WTC11 (cell line): ENCODE measurements at places on chromosomes 1 and 21.
A peak's percentile ranks its signal among the peaks of the same experiment; 100 is the strongest.

DNA sequence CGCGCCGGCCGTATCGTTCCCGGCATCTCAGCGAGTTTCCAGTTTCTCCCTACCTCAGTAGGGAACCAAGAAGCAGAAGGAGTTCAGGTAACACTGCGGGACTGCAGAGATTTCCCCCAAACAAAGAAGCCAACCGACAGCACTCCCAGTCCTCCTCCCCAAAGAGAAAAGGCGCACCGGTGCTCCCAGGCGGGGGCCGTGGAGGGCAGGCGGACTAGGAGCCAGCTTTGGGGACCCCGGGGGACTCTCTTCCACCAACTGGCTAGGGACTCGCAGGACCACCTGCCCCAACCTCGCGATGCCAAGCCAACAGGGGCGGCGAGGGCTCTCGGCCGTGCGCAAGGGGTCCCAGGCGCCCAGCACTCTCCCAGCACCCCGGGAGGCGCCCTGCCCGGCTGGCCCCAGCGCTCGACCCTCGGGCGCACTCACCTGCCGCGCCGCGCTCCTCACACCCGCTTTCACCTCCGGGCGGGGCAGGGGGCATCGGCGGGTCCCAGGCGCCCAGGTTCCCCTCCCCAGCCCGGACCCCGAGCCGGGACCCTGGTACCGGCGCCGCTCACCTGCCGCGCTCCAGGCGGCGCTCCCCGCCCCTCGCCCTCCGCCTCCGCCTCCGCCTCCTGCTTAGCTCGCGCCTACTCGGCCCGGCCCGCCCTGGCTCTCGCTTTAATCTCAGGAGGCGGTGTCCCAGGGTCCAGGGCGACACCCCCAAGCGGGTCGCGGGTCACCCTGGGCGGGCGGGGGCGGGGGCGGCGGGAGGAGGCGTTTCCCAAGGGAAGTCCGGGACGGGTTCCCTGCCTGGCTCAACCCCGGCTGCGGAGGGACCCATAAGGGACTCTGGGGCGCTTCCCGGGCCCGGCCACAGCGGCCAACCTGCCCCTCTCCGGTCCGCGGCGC lies at the start of gene TMPRSS2:
Gene TMPRSS2 (minus strand): TSS at position 638 of the 894 bp plus-strand sequence. CDS start 10,025 bp downstream, outside the sequence.
- peak; percentile 60 for DNase-seq

DNA sequence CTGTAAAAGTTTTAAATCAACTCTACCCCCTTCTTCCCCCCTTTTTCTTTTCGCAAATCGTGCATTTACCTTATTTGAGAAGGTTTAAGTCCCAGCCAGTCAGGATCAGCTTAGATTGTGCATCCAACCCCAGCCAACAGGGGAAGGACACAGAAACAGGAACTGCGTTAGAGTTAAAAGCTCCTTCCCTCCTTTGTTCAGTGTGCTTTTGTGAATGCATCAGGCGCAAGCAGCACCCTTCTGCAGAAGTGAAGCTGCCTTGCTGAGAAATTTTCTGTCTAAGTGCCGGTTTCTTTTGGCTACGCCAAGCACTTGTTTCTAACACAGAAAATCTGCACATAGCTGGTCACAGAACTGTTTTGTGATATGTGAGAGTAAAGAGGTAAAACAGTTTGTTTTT lies 56.2 kb upstream of the PRRC2C start:
- DNase-seq: no peak

DNA sequence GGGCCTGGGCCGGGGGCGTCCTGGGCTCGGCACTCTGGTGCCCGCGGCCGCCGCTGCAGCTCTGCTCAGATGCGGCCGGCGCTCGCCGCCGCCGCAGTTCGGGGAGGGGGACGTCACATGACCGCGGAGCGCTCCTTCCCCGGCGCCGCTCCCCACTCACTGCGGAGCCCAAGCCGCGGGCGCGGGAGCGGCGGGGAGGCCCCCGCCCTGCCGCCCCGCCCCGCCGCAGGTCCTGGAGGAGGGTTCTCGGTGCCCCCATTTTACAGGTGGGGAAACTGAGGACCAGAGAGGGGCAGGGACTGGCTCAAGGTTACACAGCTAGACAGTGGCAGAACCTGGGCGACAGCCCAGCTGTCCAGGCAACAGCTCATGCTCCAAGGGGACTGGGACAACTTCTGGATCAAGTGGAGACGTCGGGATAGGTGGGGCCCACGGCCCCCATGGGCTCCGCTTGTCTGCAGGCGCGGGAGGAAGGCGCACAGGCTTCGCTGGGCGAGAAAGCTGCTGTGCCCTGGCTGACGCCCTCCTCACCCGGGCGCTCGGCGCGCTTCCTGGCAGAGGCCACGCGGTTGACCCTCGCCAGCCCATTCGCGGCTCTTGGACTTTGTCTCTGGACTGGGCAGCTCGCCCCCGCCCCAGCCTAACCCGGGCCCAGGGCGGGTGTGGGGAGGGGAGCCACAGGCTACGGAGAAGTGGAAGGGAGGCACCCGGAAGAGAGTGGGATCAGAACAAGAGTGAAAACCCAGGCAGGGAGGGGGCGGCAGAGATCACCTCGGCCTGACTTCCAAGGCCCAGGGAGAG lies at the start of gene RAP1GAP:
Gene RAP1GAP (minus strand): TSS at position 100 of the 801 bp plus-strand sequence. CDS start 49,325 bp downstream, outside the sequence.
- DNase-seq: peak; percentile 57

DNA sequence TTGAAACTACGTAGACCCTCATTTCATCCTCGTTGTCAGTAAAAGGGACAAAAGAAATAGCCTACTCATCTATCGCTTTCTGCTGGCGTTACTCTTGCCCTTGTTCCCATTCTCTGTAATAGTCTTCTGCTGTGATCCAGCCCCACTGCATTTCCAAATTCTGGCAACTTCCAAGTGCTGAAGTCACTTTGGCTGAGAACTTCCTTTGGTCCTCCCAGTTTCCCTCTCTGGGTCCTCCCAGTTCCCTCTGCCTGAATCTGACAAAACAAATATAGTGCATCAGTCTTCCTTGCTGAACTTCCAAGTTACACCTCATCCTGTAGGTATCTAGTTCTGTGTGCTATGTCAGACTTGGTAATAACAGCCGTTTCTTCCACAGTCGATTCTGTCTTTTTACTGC lies 47.0 kb upstream of the PLA2G4A start:
- DNase-seq: no peak

DNA sequence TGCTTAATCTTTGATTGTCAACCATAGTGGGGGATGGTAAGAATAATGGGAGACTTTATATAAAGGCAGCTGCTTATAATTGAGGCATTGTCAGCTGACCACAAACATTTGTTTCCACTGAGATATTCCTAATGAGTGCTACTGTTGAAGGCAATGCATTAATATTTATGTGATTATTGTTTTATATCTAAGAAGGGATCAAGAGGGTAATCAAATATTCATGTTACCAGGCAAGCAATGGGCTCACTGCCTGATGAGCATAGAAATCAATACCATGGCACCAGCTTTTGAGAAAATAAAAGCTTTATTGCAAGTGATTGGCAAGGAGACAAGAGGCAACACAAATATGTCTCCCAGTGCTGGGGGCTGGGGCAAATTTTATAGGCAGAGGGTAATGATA lies 706.7 kb upstream of the ADAMTS5 start:
- no peak for DNase-seq

DNA sequence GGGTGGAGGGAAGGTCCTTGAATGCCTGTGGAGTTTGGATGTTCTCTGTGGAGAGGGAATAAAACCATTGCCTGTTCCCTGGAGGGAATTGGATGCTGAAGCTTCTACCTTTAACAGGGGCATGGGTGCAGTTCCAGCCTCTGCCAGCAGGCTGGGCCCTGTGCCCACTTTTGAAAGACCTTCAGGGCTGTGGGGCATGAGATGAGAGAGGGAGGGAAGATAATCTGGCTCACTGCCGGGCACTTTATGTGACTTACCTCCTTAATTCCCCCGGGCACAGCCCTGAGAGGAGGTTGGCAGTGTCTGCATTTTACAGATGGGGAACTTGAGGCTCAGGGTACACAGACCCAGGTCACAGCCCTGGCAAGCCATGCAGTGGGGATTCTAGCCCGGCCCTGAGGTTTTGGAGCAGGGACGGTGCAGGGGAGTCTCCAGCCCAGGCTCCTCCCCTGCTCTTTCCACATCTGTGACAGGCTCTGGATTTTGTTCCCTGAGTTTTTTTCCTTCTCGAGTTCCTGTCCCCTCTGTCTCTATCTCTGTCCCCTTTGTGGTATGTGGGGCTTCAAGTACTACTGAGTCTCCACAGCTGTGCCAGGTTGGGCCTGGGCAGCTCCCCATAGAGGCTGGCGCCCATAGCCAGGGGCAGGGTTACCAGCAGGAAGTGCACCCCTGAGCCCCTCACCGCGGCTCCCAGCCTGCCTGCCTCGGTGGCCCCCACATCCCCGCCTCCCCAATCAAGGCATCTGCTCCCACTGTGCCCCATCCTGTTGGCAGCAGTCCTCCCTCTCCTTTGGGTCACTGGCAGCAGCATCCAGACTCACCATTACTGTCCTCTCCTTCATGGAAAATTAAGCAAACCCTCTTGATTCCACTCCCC lies 14.0 kb upstream of the THEMIS2 start:
- DNase-seq: peak; percentile 93

GRCh38 chr1:3292868-3293562 lies 161.4 kb upstream of the ARHGEF16 start:
- no peak for DNase-seq

- no peak for DNase-seq
Observed at GRCh38 chr21:44043613-44044012, 31.5 kb downstream of the TRAPPC10 start.

- no peak for DNase-seq
Observed at GRCh38 chr1:174643206-174643605, 195.4 kb downstream of the GPR52 start.

DNA sequence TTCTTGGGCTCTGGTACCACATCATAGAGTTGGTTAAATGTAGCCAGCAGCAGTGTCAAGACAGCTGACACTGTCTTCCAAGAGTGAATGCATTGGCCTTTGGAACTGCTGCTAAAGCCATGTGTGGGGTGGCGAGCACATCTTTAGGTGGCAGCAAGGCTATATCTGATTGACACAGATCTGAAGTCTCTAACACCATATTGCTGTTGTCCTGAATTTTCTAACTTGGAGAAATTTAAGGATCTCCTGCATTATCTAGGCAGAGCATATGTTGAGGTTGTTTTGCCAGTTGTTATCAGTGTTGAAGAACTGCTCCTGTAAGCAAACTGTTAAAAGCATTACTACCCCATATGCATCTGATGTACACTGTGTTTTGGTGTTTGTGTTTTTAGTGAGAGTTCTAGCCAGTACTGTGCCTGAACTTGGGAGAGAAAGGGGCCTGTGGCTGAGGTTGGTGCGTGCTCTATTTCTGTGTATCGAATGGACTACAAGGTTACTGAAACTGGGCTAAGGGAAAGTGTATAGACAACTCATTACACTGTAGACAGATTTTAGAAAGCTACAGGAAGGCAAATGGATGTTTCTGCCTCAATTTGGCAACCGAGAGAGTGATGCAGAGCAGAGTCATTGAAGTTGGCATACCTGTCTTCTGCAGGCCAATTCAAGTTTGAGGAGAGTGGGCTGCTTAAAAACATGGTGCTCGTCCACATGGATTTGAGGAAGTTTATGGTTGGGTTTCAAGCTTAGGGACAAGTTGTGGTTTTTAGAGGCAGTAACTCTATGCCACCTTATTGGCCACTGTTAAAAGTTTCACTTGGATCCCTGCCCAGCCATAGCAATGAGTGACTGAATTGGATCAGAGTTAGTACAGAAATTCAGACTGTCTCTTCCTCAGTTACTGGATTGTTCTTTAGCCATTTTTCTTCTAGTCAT lies 16.9 kb downstream of the DYRK3 start:
- DNase-seq: no peak

DNA sequence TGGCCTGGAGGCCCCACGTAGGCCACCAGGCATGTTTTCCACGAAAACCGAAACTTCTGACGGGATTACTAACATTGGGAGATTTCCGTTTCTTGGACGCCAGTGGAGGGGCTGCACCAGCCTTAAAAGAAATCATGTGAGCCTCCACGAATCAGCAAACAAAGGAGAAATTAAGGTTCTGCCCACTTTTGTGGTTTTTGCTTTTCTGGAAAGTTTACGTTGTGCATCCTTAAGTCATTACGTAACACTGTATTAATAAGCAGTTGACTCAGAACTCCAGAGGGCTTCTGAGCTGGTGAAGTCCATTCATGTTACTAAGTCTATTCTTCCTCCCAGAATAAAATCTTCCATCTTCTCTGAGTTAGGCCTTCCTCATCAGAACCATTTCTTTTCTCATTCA lies 168.5 kb downstream of the PSMG1 start:
- DNase-seq: no peak

DNA sequence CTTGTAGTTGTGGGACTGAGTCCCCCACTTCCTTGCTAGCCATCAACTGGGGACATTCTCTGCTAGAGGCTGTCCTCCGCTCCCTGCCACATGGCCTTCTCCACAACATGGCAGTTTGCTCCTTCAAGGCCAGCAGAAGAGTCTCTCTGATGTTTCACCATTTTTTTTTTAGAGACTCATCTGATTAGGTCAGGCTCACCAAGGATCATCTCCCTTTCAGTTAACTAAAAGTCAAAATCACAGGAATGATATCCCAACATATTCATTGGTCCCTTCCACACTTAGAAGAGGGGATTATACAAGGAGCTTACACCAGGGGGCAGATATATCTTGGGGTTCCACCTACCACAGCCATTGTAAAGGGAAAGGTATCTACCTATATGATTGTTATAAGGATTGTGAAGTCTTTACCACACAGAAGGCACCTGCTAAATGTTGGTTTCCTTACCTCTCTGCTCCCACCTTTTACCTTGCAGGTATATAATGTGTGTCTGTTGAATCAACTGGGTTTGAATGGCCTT lies 23.3 kb downstream of the RIMKLA start:
- DNase-seq: no peak

GRCh38 chr21:34078915-34079314 lies 5.5 kb downstream of the MRPS6 start:
- no peak for DNase-seq

DNA sequence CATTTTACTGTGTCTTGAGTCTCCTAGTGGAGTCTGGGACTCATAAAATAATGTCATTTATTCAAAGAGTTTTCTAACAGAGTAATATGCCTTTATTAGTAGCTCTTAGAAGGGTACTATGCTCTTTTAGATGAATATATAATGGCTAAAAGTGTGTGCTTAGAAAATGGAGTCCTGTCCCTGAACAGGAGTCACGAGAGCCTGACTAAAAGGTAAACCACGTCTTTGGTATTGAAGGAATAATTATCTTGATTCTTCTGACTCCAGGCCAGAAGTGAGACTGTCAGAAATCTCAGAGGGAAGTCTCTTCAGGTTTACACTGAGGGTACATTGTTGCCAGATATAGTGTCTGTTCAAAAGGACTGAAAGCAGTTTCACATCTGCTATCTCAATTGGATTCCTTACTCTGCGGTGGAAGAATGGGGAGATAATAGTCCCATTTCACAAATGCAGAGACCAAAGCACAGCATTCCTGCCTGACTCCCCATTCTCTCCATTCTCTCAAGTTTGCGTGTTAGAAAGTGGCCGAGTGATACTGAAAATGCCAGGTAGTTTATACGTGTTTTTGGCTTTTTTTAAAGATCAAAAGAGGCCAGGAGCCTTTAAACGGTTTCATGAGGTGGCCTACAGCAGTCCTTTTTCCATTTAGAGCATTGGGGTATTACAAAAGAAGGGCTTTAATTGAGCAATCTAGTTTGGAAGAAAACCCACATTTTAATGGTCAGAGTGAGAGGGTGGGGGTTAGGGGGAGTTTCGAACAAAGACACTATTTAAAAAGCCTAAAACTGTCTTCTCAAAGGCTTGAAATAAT lies 176.6 kb downstream of the VPS13D start:
- no peak for DNase-seq

- no peak for DNase-seq
Observed at GRCh38 chr1:204680461-204680860, 5.1 kb downstream of the LRRN2 start.
